ENCODE measurements at places on chromosomes 2 and 18.

DNA sequence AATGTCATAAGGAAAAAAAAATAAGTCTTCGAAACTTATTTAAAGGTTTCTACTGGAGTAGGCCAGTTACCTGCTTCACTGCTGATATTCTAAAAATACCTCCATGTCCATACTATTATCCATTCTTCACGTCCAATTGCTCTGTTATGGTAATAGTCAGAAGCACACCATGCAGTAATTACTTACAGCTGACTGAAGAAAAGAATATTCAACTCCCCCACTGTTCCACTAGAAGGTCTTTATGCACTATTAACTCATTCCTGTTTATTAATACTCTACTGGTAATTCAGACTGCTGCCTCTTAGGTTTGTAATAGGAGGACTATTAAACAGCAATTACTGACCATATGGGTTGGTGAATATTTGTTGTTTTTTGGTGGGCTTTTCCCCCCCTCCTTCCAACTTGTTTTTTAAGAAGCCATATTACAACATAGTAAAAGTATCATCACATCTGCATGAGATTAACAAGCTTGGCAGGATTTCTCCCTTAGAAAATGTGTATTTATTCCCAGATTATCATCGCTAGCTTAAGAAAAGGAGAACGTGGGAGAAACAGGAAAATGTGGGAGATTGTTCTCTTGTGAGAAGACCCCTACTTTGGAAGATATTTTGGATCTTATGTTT is 806.4 kb upstream of the FANCL start:
- DNase-seq: no peak

- no peak for DNase-seq
Observed at GRCh38 chr2:218400167-218400929, 680 bp downstream of the CTDSP1 start.

DNA sequence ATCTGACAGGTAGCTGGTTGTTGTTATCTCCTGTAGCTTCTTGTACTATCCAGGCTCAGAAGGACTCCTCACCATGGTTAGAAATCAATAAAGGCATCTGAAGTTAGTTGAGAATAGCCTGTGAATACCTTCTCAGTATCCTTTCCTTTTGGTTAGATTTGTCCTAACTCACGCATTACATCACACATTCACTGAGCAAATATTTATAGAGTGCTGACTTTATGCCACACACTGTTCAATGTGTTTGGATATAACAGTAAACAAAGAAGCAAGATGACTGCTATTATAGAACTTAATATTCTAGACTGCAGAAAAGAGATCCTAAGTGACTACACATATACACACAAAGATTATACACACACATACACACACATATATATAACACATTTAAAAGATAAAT is 889.9 kb upstream of the CHAC2 start:
- no peak for DNase-seq

- DNase-seq: no peak
Observed at GRCh38 chr2:142307616-142308115, 176.8 kb upstream of the LRP1B start.

- no peak for DNase-seq
Observed at GRCh38 chr2:58845011-58845410, 603.9 kb upstream of the FANCL start.

DNA sequence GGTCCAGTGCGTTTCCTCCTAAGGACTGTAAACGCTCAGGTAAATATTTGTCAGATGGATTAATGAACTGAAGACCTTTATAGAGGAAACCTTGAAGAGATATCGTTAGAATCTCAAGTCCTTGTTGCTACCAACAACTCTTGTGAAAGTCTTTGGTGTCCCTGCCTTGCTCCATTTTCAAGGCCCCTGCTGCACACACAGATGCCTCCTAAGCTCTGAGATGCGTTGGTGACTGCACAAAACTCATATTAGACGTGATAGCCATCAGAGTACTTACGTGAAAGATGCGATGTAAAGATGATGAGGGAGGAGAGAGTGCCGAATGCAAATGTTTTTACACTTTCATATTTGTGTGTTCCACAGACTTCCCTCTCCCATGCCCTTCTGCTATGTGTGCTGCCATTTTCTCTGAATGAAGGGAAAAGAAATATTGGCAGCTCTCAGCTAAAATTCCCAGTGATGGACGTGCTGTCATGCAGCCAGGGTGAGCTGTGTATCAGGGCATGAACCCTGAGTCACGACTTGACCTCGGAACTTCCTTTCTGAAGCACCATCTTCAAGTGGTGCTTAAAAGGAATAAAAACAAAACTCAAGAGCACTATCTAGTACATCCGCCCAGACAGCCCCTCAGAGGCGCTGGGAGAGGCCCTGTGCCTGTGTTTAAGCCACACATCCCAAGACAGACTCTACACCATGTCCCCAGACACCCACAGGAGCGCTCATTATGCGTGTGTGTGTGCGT is 117.4 kb downstream of the FAM210A start:
- no peak for DNase-seq

DNA sequence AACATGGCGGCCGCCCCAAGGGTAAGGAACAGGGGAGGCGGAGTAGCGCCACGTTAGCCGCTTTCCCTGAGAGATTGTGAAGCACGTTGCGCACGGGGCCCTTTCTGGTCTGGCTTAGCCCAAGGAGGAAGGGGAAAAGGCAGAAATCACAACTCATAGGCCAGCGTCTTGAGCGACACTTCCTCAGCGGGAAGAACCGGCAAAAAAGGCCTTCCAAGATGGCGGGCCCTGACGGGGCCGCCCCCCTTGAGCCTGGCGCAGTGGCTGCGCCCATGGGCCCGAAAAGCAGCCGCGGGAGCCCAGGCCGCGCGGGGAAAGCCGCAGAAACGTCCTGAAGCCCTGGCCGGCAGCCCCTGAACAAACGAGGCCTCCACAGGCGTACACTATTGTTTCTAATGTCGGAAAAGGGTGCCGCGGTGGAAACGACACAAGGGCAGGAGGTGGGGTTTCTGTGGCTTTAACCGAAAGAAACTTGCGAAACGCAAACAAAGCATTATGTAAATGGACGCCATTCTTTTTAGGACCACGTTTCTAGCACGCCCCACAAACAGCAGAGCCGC is 919 bp upstream of the PCBP1 start:
- peak; percentile 53 for DNase-seq

GRCh38 chr2:118112771-118113334 is 24.6 kb downstream of the INSIG2 start:
- DNase-seq: no peak

DNA sequence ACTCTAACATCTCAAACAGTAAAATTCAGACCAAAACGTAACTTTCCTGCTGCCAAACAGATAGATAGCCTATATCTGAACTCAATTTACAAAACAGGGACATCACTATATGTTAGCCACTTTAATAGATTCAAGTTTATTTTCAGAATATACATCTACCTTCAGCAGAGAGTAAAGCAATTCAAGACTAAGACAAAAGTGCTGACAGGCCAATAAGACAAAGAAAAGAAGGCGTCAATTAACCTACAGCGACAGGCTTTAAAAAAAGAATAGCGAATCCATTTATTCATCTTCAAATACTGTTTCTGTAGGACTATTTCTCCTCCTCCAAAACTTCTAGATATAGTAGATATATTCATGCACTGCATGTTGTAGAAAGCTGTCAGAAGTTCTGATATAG is 333.0 kb downstream of the GRB14 start:
- DNase-seq: no peak

DNA sequence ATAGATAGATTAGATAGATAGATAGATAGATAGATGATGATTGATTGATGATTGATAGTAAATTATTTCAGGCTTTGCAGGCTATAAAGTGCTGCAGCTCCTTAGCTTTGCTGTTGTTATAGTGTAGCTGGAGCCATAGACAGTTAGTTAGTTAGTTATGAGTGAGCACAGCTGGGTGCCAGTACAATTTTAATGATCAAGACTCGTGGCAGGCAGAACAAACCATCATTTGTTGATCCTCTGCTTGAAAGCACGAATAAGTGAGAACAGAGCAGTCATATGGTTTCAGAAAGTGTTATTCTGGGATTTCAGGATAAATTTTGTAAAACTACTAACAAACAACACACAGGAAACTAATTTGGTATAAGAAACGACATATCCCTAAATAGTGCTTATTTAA is 53.9 kb downstream of the THOC1 start:
- no peak for DNase-seq

GRCh38 chr2:1528273-1529064 is 115.2 kb downstream of the TPO start:
- DNase-seq: no peak

GRCh38 chr2:68689553-68690537 is 44.8 kb upstream of the ARHGAP25 start:
- no peak for DNase-seq

- no peak for DNase-seq
Observed at GRCh38 chr2:61834893-61835292, 19.0 kb downstream of the FAM161A start.

DNA sequence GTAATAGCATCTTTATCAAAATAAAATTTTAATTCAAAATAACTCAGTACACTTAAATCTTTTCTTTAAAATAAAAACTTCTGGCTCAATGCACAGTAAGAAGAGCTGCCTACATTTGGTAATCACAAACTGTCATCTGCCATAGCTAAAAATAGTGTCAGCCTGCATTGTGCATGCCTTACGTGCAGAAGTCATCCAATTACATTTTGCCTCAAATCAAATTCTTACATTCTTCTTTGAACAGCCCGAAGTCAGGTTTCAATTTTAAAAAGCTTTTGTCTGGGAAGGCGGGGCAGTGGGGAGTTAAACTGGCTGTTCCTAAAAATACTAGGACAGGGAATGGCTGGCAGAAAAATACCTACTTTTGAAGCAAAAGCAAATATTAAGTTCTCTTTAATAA is 51.1 kb downstream of the RTN4 start:
- no peak for DNase-seq

GRCh38 chr18:68608851-68609490 is 105.9 kb downstream of the TMX3 start:
- DNase-seq: no peak

DNA sequence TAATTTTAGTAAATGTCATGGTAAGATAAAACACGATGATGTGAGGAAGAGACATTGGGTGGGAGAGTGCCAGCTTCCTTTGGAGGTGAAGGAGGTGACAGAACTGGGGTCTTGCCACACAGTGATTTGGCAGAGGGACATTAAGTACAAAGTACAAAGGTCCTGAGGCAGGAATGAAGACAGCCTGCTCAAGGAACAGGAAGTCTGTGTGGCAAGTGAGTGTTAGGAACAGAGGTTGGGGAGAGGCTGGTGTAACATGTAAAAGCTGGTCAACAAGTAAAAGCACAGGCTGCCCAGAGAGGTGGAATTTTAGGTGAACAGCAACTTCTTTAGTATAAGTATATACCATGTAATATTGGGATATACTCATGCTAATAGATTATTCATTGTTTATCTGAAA is 73.1 kb downstream of the INPP5D start:
- no peak for DNase-seq

DNA sequence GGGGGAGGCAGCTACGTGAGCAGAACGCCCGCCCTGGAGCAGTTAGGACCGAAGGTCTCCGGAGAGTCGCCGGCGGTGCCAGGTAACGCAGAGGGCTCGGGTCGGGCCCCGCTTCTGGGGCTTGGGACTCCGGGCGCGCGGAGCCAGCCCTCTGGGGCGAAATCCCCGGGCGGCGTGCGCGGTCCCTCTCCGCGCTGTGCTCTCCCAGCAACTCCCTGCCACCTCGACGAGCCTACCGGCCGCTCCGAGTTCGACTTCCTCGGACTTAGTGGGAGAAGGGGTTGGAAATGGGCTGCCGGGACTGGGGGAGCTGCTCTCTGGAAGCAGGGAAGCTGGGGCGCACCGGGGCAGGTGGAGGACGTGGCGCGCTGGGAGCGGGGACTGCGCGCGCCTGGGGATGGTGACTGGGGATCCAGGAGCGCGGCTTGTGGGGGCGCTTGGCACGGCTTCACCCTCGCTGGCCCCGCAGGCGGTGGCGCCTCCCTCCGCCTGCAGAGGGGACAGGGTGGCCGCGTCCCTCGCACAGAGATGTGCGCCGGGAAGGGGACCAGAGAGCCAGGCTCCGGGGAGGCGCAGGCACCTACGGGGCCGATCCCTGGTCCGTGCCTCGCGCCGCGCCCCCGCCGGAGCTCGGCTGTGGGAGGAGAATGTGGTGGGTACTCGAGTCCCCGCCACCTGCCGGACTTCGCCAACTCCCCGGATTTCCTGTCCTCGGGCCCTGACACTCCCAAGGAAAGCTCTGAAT is 688 bp downstream of the CDH20 start:
- no peak for DNase-seq

DNA sequence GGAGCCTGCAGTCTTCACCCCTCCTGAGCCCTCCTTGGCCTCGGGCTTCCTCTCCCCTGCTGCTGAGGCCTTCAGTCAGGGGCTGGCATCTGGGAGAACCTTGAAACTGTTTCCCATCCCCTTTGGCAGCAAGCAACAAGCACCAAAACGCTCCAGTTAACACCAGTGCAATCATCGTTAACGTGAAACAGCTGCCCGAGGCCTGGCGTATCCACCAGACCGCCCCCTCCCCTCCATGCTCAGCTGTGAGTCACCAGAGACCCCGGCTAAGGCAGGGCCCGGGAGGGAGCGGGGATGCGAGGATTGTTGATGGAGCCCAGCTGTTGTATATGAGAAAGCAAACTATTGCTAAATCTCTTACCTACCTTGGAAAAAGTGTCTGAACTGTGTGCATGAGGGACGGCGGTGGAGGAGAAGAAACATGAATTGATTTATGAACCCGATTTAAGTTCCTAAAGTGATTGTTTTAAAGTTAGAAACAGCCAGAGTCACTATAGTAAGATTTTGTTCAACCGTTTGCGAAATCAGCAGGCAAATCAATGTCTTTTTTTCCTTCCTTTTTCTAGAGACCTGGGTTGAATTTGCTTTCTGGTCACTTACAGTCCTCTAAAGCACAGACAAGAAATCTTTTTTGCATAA is 5.2 kb downstream of the ZFP36L2 start:
- no peak for DNase-seq

DNA sequence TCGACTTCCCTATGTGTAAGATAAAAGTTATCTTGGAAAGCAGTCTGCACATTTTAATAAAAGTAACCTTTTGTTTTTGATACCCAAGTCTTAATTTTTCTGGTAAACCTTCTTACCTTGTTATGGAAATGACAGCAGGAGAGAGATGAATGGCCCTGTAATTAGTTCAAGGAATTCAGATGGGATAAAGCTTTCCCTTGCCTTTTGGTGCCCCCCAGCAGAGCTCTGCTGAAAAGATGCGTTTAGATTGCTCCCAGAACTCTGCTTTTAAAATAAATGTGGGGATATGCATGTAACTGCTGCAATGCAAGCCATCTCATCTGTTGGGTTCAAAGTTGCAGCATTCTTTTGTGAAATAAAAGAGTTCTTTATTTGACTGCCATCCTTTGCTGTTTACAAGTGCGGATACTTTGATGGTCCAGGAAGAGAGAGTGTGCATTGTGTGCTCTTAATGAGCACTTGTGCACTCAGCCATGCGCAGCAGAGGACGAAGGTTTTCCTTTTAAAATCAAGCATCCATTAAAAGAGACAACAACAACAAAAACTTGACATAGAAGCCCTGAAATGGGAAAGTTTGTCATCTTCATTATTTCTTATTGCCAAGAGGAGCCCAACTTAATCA is 176.7 kb upstream of the ST6GAL2 start:
- no peak for DNase-seq
